Testis (tissue), 5 donors: ENCODE measurements at places on chromosomes 2 and 18. TPM values are rescaled to one million over a fixed set of nuclear protein-coding genes. Genes with fewer than 3 reads are reported as not detected.

AAK1 gene
- 62.1 TPM for total RNA-seq

- DNase-seq, result no peak
Measured at GRCh38 chr2:121429119-121429903, 101.4 kb upstream of the RNU4ATAC start.

DNA sequence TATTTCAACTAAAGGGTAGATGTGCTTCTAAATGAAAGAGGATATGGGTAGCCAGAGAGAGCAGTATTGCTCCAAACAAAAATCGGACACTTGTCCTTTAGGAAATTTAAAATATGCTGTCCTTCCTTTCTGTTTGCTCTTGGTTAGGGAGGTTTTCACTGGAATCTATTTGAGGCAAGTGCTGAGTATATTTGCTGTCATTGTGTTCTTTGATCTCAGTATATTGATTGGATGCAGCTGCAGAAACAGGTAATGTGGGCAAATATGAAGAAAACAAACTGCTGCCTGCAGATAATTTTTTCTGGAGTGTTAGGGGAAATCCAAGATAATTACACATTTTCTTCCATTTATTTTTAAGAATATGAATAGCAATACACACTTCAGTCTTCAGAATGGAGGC lies 410.2 kb downstream of the NCKAP5 start:
- DNase-seq, result no peak

GRCh38 chr2:32534831-32535230 lies 93.0 kb upstream of the TTC27 start:
- no peak for DNase-seq

DUSP2 gene
- total RNA-seq, result 16.5 TPM

FN1 gene
- 66.3 TPM for total RNA-seq

CWC22 gene
- total RNA-seq, result 20.1 TPM

DNA sequence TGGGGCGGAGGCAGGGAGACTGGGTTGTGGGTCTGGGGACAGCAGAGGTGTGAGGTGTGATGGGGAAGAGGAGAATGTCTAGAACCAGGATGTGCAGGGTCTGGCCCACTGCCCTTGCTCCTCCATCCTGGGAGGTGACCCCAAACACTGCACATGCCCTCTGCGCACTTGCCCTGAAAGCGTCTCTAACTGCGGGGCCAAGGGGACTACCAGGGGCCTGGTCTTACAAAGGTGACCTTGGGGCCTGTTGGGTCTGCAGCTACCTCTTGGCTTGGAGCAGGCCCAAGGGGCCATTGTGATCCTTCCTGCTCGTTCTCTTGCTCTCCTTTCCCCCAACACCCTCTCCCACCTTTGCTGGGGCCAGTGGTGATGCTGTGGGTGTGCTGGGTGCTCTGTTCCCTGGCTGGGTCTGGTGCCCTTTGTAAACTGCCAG lies 48.0 kb upstream of the FAHD2A start:
- DNase-seq, result no peak

DNA sequence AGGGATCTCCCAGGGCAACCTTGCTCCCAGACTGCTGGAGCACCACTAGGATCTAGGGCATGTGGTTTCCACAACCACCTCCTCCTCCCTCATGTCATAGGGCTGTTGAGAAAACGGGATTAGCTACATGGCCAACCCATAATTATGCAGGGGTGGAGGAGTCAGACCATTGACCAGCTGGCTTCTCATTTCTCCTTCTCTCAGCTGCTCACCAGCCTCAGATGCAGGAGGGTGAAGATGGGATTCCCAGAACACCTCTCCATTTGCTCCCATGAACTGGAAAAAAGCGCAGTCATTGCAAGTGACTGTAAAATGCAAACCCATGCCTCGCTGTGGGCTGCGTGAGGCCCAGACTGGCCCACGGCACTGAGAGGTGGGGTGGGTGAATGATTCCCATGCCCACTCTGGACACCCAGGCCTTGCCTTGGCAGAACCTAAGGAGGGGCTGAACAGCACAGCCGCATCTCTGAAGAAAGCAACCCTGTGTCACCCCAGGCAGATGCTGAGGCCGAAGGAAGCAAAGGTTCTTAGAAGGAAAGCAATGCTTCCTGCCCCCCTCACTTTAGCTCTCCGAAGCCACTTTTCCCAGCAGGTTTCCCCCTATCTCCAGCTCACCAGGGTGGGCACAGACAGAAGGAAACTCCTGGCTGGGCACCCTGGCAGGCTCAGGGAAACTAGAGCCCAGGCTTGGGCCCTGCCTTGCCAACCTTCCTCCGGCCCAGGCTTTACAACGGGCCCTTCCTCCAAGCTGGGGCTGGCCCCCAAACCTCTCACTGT lies 69.6 kb upstream of the RTN4 start:
- no peak for DNase-seq

DNA sequence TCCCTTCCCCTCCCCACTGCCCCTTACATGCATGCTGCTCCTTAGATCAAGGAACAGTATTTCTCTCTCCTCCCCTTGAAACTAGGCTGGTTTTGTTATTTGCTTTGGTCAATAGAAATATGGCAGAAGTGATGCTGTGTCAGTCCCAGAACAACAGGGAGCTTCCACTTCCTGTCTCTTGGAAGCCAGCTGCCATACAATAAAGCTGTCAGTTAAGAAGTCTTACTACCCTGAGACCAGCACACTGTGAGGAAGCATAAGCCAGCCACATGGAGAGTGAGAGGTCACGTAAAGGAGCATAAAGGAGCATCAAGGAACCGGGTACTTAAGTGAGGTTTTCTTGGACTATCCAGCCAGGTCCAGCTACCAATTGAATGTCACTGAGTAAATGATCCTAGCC lies 126.6 kb downstream of the NOL4 start:
- no peak for DNase-seq

TACR1 gene
- total RNA-seq, result 0.06 TPM

GRCh38 chr2:36569267-36569856 lies 28.6 kb downstream of the FEZ2 start:
- DNase-seq, result no peak

DNA sequence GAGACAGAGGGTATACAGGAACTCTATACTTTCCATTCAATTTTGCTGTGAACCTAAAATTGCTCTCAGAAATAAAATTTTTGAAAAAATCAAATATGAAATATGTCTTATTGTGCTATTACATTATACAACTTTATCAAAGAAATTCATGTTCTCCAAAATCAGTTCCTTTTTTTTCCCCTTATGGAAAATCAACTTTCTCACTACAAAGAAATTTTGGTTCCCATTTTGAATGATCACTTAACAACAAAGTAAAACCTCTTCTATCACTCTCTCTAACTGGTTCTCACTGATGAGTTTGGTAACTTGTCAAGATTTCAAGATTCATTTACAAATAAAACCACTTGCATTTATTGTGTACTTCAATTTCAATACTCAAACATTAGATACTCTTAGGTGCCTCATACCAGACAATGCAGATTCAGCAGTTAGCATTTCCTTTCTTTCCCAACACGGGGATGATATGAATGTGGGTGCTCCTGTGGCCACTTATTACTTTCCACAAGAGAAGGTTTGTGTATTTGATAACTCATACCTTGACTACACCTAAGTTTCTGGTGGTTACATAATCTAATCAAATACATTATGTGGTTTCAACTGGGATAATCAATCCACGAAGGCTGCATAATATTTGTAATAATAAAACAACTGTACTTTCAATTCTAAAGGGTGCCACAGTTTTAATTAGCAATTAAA lies 6.4 kb downstream of the PSME4 start:
- no peak for DNase-seq

CDH7 gene
- 3.2 TPM for total RNA-seq

- no peak for DNase-seq
Measured at GRCh38 chr2:31725444-31725843, 144.7 kb upstream of the SRD5A2 start.

DNA sequence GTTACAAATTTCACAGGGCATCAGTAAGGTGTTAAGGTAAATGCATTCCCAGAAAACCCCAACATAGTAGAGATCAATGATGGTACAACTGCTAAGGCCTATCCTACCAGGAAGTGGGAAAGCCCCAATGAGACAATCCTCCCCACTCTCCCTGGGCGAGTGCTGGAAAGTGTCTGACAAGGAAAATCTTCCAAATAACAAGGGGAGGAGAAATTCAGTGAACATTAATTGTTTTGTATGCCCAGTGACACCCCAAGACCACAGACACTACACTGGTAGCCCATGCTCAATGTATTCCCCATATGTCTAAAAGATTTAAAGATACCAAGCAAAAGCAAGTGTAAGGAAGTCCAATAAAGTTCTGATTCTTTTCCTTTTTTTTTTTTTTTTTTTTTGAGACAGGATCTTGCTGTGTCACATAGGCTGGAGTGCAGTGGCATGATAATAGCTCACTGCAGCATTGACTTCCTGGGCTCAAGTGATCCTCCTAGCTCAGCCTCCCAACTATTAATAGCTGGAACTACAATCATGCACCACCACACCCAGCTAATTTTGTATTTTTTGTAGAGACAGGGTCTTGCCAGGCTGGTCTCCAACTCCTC lies 24.7 kb downstream of the B4GALT6 start:
- DNase-seq, result no peak

GRCh38 chr2:216736326-216736725 lies 41.0 kb upstream of the IGFBP5 start:
- DNase-seq, result no peak

DNA sequence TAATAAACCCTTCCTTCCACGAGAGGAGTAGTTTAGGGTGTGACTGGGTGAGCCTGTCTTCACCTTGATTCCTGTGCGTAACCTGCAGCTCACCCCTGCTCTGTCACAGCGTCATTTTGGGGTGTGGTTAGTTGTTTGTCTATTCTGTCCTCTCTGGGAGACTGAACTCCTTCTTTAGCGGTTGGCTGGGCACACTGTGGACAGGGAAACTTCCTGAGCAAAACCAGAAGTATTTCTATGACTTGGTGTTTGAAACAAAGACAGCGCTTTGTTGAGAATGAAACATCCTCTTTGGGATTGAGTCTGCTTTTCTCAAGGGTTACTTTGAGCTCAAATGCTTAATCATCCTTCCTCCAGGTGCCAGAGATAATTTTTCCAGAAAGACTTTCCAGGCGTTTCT lies 270.7 kb downstream of the HRH4 start:
- DNase-seq, result no peak

DNA sequence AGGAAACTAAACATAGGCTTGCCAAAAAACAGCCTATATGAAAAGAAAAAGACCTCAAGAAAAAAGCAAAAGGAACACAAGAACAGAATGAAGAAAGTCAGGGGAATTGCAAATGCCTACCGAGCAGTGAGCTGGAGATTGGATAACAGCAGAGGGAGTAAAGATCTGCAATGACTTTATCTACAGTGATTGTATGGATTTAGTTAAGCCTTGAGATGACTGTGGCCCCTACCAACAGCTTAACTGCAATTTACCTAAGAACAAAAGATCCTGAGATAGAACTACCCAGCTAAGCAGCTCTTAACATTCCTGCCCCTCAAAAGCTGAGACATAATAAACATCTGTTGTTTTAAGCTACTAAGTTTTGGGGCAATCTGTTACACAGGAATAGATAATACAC lies 20.5 kb downstream of the LNPK start:
- DNase-seq, result no peak

DNA sequence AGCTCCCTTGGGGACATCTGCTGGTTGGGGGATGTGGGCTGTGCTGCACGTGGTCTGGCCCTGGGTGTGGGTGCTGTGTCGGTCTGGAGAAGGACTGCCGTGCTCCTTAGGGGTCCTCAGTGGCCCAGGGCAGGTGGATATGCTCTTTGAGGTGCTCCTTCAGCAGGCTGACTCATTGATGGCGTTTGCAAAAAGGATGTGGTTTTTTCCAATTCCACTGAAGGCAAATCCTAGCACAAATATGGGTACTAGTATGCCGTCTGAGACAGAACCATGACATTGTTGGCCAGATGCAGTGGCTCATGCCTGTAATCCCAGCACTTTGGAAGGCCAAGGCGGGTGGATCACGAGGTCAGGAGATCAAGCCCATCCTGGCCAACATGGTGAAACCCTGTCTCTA lies 3.3 kb downstream of the PPP1R7 start:
- no peak for DNase-seq

DNA sequence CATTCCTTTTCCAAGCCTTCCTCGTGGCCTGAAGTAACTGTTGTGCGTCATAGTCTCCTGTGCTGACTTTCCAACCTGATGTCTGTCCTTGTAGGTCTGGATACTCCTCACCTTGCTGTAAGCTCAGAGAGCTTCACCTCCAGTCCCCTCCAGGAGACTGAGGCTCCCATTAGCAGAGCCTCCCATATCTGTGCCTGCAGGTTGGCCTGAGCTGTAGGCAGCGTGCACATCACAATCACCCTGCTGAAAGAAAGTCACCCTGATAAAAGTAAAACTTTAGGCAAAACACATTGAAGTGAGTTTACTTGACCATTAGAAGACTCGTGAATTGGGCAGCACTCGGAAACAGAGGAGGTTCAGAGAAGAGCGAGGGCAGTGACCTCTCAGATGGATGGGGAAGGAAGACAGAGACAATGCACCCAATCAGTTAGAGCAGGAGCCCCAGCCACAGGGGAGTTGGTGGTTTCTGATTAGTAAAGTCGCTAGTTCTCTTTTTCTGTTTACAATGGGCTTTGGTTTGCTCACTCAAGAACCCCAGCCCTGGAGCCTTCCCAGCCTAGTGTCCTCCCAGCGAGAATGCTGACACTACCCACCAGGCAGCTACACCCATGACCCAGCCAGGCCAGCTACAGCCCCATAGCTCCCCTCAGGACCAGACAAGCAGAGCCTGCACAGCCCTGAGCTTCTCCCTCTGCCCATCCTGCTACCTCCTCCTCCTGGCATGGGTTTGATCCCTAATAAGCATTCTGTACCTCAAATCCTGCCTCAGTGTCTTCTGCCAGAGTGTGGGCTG lies 12.1 kb upstream of the TPO start:
- no peak for DNase-seq

AGXT gene
- total RNA-seq, result not detected

DNA sequence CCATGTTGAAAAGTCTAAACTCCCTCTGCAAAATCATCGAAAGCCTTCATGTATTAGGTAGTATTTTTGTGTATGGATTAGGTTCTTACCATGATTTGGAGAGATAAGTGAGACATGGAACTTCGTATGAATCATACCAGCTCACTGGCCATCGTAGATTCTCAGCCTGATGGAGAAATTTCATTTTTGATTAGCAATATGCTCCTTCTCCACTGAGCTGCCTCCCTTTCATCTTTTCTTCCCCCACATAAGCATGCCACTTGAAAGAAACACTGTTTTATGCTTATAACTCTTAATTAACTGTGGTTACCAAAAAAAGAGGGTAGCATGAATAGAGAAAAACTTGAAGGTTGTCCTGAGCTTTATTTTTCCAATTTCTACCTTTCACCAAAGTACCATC lies 111.9 kb downstream of the NCK2 start:
- DNase-seq, result no peak

SLC40A1 gene
- total RNA-seq, result 52.3 TPM

CCDC93 gene
- total RNA-seq, result 61.6 TPM

DNA sequence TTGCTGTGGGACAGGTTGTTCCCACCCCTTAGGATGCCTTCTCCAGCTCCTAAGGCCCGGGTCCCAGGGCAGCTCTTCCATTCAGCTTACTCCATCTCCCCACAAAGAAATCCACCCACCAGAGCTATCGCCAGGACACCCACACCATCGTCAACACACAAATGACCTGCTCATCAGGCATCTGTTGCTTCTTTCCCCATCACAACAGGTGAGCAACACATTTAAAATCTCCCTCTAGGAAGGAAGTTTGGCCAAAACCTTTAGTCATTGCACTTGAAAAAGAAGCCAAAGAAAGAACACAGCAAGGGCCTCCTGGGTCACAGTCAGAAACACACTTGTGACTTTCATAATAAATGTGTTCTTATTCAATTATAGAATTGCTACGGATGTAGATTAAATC lies 289.0 kb downstream of the PIEZO2 start:
- no peak for DNase-seq
